ENCODE measurements at places on chromosomes 3 and 15. TPM values are rescaled to one million over a fixed set of nuclear protein-coding genes. Genes with fewer than 3 reads are reported as not detected.

TNNC1 gene
- total RNA-seq, result 3,111 TPM

DNA sequence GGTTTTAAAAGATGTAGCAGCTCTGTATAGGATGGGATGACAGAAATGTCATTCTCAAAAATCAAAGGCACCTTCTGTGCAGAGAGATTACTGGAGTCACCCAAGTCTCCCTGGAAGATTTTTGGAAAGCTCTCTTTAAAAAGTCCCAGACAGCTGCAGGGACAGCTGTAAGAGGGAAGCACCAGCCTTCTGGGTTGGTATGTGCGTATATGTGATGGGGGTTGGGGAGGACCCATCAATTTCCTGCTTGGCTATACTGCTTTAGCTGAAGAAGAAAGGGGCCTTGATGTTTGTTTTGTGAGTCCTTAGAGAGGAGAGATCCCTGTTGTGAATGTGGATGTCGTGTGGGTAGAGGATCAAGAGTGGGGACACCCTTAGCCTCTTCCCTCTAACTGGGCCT lies 5.4 kb upstream of the SEC11A start:
- DNase-seq, result no peak

DNA sequence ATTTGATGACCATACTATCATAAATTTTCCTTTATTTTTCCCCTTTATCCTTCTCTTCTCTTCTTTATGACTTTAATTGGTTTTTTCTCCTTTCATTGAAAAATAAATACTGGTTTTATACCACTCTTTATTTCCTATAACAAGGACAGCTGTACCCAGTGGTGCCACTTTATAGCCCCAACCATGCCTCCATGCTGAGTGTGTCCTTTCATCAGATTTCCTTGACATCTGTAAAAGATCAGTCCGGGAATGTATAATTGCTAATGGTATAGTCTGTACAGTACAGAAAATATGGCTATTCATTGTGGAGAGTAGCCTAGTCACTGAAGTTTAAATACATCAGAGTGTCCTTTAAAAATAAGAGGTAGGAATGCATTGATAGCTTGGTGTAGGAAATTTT lies 74.6 kb downstream of the EPHA3 start:
- no peak for DNase-seq

GRCh38 chr3:192827863-192828594 lies 89.6 kb downstream of the MB21D2 start:
- no peak for DNase-seq

DNA sequence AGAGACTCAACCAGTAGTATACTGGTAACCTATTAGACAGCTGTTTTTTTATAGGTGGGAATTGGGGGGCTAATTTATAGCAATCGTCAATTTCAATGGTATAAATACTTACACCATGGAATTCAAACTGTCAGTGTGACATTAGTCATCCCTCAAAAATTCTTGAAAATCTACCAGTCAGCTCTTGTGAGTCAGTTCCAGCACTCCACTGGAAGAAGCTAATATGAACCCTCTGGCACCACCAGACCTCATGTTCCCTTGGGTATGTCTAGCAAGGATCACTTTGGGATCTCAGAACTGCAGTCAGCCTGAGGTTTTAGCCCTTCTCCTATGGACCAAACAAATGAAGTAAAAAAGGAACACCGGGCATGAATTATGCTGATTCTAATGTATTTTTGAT lies 11.8 kb upstream of the UACA start:
- DNase-seq, result no peak

WDR49 gene
- 16.0 TPM for total RNA-seq

DNA sequence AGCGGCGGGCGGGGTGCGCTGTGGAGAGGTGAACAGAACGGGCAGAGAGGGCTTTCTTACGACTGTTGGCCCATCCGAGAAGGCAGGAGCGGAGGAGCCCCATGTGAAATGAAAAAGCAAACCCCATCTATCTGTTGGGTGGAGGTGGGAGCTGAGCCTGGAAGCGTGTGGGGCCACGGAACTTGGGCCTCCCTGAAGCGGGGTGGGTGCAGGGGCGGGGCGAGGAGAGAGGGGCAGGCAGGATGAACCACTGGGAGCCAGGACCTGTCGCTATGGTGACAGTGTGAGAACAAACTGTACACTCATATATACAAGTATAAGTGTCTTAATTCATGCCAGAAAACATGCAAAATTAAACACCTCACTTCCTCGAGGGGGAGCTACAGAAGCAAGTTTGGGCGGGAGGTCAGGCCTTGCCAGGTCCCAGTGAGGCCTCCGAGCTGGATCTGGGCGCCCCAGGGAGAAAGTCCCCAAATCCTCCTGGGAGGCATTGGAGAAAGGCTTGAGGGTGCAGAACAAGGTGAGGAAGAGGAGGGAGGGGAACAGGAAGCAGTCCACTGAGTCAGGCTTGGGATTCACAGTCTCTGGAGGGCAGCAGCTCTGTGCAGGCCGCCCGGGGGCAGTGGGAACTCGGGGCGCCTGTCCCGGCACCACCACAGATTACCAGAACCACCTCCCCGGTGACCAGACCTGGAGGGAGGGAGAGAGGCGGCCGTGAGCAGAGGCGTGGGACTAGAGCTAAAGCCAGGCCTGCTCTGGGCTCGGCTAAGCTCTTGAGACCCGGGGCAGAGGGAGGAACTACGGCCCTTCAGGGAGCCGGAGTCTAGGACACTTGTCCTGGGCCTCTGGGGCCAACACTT lies 34.8 kb downstream of the RBPMS2 start:
- peak; percentile 93 for DNase-seq
